Urinary bladder (tissue), 4 donors: ENCODE measurements at places on chromosomes 5 and 9. TPM values are rescaled to one million over a fixed set of nuclear protein-coding genes. Genes with fewer than 3 reads are reported as not detected.

The DRD1 gene
- total RNA-seq, result 4.2 TPM

The TNIP1 gene
- 32.4 TPM for total RNA-seq

The MYMK gene
- total RNA-seq, result 1.2 TPM

The C9orf43 gene
- total RNA-seq, result 0.74 TPM

The PCDHB13 gene
- 5.9 TPM for total RNA-seq

The AK1 gene
- total RNA-seq, result 27.3 TPM

The FCN1 gene
- 1.9 TPM for total RNA-seq

The HAVCR1 gene
- 0.90 TPM for total RNA-seq

The IRX2 gene
- total RNA-seq, result 0.58 TPM

The CDC20B gene
- not detected for total RNA-seq

The SLC36A3 gene
- total RNA-seq, result not detected

The SGCD gene
- 106 TPM for total RNA-seq

The DUSP1 gene
- 76.4 TPM for total RNA-seq

The NEUROG1 gene
- total RNA-seq, result not detected

The WNT8A gene
- not detected for total RNA-seq

The FOXD4L6 gene
- not detected for total RNA-seq

The DOCK2 gene
- 19.1 TPM for total RNA-seq

The CXCL14 gene
- 16.0 TPM for total RNA-seq

The SPINK4 gene
- not detected for total RNA-seq

The NCS1 gene
- 32.5 TPM for total RNA-seq

The CD72 gene
- total RNA-seq, result 1.5 TPM

The IFNA2 gene
- not detected for total RNA-seq

The TMC1 gene
- total RNA-seq, result 1.9 TPM

The PALM2AKAP2 gene
- 15.6 TPM for total RNA-seq

The GRM6 gene
- not detected for total RNA-seq

The CCDC171 gene
- 20.4 TPM for total RNA-seq

The FOXE1 gene
- not detected for total RNA-seq

The LHX3 gene
- not detected for total RNA-seq

The QRFP gene
- not detected for total RNA-seq

The FAM221B gene
- total RNA-seq, result 0.21 TPM

The SLC6A3 gene
- total RNA-seq, result not detected

The PTPRD gene
- total RNA-seq, result 210 TPM

The C9orf50 gene
- total RNA-seq, result not detected

The PRUNE2 gene
- total RNA-seq, result 83.9 TPM

The CSF1R gene
- total RNA-seq, result 24.5 TPM

The NMUR2 gene
- not detected for total RNA-seq

The SLCO6A1 gene
- total RNA-seq, result not detected

The SLC6A7 gene
- not detected for total RNA-seq

The NDOR1 gene
- 3.2 TPM for total RNA-seq

The TRIM23 gene
- total RNA-seq, result 43.7 TPM
